Omental fat pad (tissue), 4 donors: ENCODE measurements at places on chromosomes 11 and 22.
A peak's percentile ranks its signal among the peaks of the same experiment; 100 is the strongest.

DNA sequence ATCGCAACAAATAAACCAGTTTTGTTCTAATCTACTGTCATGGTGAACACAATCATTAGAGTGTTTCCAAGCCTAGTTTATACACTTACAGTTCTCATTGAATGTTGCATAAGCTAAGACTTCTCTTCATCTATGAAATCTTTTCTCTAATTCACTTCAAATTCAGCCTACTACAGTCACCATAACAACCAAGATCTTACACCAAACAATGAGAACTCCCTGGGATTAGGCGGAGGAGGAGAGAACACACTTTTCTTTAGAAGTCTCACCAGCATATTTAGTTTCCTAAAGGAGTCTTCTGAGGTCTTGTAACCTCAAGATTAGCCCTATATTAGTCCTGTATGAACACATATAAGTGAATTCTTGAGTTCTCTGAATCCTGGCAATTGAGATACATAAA lies 1889.7 kb downstream of the LRRC4C start:
- no peak for DNase-seq

DNA sequence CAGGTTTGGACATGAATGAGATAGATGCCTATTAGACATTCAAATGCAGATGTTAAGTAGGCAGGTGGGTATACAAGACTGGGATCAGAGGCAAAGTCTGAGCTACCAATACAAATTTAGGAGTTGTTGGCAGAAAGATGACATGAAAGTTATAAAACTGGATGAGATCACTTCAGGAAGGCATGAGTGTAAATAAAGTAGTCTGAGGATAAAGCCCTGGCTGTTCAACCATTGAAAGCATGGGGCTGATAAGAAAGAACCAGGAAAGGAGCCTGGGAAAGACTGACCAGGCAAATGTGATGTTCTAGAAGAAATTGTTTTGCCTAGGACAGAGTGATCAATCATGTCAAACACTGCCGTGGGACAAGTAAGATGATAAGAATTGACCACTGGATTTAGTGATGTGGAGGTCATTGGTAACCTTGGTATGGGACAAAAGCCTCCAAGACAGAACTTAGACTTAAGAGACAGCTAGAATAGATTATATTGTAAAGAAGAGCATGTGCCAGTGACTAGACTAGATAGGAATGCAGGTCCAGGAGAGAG lies 98.5 kb downstream of the EHF start:
- no peak for DNase-seq

GRCh38 chr11:128411812-128412211 lies 175.5 kb downstream of the ETS1 start:
- no peak for DNase-seq

DNA sequence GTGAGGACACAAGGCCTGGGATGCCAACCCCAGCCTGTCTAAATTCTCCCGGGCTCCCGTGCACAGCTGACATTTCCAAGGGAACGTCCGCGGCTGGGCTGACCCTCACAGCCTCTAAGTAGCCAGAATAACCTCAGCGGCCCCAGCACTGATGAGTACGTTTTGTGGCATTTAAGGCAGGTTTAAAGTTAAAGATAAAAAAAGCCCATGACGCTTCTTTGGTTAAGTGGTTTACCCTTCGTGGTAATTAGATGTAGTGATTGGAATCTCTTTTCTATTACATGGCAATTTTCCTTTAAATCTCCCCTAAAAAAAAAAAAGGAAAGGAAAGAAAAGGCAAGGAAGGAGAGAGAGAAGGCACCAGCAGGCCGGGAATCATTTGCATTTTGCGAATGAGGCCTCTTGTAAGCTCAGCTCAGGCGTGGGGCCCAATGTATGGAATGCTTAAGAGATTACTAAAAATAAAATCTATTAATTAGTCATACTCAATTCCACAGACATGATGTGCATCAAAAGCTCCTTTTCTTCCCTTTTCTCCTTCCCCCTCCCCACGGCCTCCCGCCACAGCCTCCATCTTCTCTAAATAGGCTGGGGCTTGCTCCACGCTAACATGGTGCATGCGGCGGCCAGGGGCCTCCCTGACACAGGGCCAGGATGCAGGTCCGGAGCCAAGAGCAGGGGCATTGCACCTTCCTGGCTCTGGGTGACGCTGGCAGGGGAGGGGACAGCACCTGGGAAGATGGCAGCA lies 44.1 kb downstream of the MACROD1 start:
- DNase-seq: no peak

GRCh38 chr11:15622231-15622890 lies 507.6 kb downstream of the INSC start:
- no peak for DNase-seq

DNA sequence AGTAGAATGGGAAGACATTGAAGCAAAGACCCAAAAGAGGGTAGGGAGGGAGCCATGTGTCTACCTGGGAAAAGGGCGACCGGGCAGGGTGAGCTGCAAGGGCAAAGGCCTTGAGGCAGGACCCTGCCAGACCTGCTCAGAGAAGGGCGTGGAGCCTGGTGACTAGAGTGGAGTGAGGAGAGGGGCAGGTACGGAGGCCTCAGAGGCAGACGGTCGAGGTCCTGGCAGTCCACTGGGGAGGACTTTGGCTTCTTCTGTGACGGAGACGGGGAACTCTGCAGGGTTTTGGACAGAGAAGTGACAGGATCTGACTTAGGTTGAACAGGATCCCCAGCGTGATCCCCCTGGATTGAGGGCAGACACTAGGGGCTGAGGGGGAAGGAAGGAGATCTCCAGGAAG lies 12.9 kb downstream of the RIBC2 start:
- no peak for DNase-seq

- no peak for DNase-seq
These were observed 243.8 kb downstream of the TMEM135 start for GRCh38 chr11:87281496-87281895.

GRCh38 chr11:63556404-63557013 lies 6.7 kb downstream of the PLAAT2 start:
- no peak for DNase-seq

DNA sequence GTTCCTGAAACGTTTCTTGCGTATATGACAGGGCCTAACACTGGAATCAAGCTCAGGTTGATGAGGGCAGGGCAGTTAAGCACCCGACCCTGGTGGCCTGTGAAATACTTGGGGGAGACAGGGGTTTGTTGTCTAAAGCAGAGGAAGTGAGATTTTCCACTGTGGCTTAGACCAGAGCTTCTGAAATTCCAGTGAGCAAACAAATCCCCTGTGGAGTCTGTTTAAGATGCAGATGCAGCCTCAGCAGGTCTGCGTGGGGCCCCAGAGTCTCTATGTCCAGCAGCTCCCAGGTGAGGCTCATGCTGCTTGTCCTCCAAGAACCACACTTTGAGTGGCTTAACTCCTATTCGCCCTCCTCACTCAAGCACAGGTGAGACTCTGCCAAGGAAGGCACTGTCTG lies 39.1 kb upstream of the PRAME start:
- DNase-seq: no peak

DNA sequence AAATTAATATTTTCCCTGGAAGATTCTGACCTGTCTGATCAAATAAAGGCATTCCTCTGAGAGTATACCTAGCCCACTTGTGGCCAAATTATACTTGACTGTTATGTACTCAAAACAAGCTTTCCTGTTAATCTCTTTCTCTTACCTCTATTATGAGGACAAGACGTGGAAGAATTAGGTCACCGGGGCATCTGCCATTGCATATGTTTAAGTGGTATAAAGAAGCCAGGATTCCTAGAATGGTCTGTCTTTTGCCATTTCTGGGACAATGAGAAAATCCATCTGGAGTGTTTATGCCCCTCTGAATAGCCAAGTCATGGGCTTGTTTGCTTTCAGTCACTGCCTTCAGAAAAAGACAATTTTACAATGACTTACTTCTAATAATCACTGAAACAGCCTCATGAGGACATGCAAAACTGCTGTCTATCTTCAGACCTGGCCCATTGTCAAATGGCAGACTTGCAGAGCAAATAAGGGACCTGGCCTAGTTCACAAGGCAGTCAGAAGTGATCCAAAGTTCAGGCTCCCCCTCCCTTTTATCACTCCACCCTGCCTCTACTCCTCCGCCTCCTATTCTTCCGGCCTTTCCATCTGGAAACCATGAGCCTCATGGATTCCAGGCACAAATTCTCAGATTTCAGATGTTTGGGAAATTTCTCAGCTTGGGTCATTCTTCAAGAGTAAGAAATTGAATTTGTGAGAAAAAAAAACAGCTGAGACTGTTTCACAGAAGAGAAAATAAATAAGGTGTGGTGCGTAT lies 128.1 kb upstream of the LDLRAD3 start:
- DNase-seq: no peak

GRCh38 chr11:13448876-13449275 lies 14.1 kb downstream of the BTBD10 start:
- DNase-seq: no peak

DNA sequence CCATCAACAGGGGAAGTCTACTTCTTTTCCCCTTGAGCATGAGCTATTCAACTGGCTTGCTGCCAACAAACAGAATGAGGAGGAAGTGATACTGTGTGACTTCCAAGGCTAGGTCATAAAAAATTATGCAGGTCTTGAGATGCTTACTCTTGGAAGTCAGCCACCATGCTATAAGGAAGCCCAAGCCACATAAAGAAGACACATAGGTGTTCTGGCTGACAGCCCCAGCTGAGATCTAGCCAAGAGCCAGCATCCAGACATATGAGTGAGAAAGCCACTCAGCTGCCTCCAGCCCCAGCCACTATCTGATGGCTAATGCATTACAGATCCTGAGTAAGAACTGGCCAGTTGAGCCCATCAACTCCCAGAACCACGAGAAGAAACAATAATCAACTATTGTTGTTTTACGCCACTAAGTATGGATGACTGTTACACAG lies 31.0 kb upstream of the PPP2R1B start:
- no peak for DNase-seq

DNA sequence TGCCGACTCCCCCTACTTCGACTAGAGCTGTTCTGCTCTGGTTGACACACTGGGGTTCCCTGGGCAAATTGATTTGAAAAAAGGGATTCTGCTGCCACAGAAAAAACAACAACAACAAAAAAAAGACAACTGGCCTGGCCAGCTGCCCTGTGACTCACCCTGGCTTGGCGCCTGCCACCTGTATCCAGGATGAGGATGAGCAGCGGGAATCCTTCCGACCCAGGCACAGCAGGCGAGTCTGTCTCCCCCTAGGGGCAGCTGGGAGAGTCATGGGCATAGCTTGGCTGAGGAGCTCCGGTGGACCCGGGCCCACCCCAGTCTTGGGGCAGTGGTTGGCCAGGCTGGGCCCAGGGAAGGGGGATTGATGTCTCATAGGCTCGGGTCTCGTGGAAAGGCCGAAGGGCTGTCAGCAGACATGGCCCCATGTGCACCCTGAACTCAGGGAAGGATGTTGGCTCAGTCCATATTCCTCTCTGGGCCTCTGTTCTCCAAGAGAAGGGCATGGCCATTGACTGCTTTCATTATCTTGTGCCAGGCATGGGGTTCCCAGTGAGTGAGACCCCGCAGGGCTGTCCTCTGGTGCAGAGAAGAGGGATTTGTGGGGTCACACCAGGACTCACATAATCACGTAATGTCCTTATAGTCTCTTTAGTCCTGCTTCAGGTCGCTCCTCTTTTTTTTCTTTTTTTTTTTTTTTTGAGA lies 10.4 kb upstream of the SUN2 start:
- peak; percentile 51 for DNase-seq

- no peak for DNase-seq
These were observed 102.8 kb downstream of the MPPED1 start for GRCh38 chr22:43514476-43515157.
